AG04449 (cell line): ENCODE measurements at places on chromosomes 1 and 21.

GRCh38 chr1:119046785-119047438, 58.8 kb upstream of the TBX15 start:
- DNase-seq, result peak; percentile 12

- no peak for DNase-seq
Measured at GRCh38 chr1:84089867-84090266, 54.2 kb upstream of the PRKACB start.

DNA sequence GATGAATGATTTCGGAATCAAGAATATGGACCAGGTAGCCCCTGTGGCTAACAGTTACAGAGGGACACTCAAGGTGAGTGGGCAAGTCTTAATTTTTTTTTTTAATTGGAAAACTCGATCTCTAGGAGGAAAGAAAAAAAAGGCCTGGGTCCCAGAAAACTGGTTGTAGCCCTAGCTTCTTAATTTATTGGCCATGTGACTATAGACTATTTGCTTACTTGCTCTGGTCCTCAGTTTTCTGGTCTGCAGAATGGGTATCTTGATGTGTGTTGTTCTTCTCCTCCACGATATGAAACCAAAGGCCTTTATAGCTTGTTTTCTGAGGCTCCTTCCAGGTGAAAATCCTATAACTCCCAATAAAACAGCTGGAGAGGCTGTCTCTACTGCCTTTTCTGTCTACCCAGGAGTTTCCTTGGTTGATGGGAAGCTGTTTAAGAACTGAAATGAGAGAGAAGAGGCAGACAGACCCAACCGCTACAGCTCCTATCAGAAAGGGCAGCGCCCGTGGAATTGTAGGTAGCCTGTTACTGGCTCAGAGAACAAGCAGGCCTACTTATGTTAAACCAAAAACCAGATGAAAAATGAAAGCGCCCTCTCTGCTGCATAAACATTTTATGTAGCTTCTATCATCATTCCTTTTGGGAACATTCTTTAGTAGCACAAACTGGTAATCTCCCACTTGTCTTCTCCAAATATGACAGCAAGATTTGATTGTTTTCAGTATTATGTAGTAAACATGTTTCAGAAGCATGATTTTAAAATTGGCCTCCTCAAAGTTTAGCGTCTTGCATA, 4.5 kb downstream of the ETS2 start:
- DNase-seq, result no peak

GRCh38 chr1:55035904-55036303, 3.4 kb upstream of the PCSK9 start:
- DNase-seq, result no peak

DNA sequence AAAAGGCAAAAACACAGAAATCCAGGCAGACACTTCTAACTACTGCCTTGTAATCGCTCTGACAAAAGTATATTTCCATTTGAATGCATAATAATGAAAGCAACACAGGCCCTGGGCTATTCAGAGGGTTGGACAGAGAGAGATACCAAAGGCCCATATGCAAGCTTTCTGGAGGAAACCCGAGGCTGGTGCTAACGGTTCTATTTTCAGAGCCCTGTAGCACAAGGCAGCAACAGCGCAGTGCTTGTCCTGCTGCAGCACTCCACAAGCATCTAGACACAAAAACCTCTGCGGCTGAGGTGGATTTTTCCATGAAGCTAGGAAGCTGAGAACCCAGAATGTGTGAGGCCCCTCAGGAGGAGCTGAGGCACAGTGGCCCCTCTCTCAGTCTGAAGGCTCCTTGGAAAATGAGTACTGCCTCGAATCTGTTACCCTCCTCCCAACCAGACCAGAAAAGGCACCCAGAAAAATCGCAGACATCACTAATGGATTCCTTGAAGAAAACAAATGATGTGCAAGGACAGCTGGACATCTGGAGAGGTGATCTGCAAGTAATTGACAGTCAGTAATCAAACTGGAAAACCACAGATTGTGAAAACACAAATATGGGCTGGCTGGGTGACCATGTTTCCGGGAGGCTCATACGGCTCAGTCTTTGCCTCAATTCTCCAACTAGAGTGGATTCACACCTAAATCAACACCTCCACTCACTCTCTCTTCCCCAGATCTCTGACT, 54.0 kb downstream of the COLGALT2 start:
- no peak for DNase-seq

DNA sequence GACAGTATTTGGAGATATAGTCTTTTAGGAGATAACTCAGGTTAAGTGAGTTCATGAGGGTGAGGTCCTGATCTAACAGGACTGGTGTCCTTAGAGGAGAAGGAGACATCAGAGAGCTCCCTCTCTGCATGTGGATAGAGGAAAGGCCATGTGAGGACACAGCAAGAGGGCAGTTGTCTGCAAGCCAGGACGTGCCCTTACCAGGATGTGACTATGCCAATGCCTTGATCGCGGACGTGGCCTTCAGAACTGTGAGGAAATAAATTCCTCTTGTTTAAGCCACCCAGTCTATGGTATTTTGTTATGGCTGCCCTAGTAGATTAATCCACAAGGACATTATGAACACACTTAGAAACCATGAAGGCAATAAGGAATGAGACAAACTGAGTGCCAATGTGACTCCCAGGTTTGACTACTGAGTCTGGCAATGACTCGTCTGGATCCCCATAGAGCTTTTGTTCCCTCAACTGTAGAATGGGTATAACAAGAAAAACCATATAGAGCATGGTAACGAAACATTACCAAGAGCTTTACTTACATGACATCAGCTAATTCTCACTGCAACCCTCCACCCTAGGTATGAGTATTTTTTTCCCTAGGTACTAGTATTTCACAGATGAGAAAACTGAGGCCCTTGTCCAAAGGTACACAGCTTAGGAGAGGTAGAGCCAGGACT, 6.5 kb downstream of the URB1 start:
- no peak for DNase-seq

GRCh38 chr1:28370239-28371009, 884 bp downstream of the PHACTR4 start:
- DNase-seq, result no peak

DNA sequence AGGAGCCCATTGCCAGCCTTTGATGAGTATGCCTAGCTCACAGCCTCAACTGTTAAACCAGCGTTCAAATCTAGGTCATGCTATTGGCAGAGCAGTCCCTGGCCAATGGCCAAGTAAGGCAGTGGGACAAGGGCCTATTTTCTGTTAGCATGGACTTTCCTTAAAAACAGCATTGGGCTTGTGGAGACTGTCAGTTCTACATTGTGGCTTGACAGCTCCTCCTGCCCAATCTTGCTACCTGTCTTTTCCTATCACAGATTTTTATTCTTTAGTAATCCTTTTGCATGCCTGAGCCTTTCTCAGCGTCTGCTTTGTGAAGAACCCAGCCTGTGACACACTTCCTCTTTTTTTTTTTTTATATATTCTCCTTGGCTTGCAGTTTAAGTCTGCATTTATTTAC, 56.4 kb downstream of the DIP2A start:
- DNase-seq, result no peak

DNA sequence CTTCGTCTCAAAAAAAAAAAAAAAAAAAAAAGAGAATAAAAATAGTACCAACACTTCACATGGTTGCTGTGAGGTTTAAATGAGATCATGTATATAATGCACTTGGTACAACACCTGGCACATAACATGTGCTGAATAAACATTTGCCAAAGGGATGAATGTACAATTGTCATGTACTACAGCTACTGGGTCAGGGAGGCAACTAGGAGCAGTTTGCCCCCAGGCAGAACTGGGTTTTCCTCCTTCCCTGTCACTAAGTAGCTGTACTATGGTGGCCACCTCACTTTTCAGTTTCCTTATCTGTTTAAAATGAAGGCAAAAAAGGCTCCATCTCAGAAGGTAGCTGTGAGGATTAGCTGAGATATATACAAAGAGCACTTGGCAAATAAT, 11.5 kb downstream of the AK2 start:
- DNase-seq, result no peak

DNA sequence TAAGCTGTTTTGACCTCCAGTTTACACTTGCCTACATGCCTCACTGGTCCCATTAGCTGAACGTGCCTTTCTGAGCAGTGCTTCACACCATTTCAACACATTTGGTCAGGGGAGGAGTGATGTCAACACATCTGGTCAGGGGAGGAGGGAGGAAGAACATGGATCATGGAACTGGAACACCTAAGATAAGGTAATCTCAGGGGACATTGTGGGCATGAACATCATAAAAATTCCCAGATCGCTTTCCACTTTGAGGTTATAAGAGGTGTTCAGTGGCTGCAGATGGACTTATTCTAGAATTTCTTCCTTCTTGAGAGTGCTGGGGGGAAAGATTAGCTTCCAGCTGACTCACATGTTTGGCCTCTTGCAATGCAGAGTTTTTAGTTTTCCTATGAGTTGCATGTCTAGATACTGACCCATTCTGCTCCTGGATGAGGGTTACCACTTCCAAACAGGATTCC, 2.0 kb downstream of the QSOX1 start:
- DNase-seq, result no peak

GRCh38 chr1:96296991-96297390, 424.6 kb upstream of the PTBP2 start:
- no peak for DNase-seq

- DNase-seq, result no peak
Measured at GRCh38 chr1:219188331-219188803, 14.7 kb downstream of the LYPLAL1 start.

GRCh38 chr1:63742526-63742925, 31.3 kb upstream of the ROR1 start:
- no peak for DNase-seq

GRCh38 chr1:42904434-42904833, 54.2 kb downstream of the SLC2A1 start:
- DNase-seq, result no peak

GRCh38 chr1:203589171-203589570, 37.5 kb upstream of the ATP2B4 start:
- no peak for DNase-seq

GRCh38 chr1:75720325-75720724, 4.2 kb upstream of the ACADM start:
- DNase-seq, result no peak
